ENCODE measurements at places on chromosomes 16 and 17.

DNA sequence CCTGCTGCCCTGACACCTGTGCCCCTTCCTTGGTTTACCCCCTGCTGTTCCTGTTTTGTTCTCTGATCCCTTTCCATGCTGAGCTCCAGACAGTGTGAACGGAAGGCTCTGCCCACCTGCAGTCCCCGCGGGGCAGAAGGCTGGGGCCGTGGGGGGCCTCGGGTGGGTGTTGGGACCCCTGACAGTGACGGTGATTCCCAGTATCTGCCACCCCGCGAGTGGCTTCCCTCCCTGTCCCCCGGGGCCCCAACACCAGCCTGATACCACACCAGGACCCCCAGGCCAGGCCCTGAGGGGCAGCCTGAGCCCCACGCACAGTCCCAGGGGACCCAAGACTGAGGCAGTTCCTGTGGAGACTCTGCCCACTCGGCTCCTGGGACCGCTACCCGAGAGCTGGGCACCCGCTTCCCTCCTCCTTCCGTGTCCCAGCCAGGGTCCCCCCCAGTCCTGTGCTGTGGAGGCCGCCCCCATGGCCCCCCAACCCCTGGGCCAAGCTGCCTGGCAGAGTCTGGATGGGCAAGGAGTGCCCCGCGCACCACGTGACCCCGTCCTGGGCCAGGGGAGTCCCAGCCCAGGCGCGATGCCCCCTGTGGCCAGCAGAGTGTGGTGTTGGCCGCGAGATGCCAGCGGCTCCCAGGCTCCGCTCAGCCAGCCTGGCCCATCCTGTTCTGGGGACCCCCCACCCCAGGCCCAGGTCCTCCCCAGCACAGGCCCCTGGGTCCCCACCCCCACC lies 10.0 kb upstream of the C1QTNF8 start:
- peak; percentile 72 for ATAC-seq

GRCh38 chr16:47156680-47157215 lies 13.0 kb upstream of the NETO2 start:
- no peak for ATAC-seq

GRCh38 chr17:66441101-66441661 lies 138.8 kb downstream of the PRKCA start:
- peak; percentile 61 for ATAC-seq

GRCh38 chr16:10663146-10663545 lies 31.6 kb downstream of the TEKT5 start:
- no peak for ATAC-seq

DNA sequence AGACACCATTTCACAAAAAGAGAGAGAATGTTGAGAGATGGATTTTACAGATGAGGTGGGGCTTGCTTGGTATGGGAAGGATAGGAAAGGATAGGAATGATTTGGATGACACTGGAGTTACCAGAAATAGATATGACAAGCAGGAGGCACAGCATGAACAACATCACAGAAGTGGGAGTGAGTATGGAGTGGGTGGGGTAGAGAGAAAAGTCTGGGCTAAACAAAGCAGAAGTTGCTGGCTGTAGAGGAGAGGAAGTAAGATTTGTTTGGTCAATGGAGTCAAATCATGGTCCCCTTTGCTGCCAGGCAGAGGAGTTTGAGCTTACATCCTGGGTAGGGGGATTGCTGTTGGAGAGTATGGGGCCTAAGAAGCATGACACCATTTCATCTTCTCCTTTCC lies 101.7 kb downstream of the VAT1L start:
- ATAC-seq, result no peak

- peak; percentile 36 for ATAC-seq
These were observed 105.0 kb downstream of the TANGO6 start for GRCh38 chr16:68948230-68948910.

DNA sequence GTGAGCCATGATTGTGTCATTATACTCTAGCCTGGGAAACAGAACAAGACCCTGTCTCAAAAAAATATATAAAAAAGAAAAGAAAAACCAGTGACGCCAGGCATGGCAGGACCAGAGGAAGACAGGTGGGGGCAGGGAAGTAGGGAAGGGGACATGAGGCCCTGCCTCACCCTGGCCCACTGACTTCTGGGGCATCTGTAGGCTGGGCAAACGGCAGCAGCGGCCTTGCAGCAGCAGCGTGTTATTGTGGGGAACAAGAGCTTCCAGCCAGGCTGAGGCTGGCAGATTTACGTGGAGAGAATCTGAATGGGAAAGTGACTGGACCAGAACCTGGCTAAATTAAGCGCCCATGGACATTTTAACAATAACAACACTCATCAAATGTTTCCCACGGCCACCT lies 19.4 kb downstream of the CMTM4 start:
- no peak for ATAC-seq

DNA sequence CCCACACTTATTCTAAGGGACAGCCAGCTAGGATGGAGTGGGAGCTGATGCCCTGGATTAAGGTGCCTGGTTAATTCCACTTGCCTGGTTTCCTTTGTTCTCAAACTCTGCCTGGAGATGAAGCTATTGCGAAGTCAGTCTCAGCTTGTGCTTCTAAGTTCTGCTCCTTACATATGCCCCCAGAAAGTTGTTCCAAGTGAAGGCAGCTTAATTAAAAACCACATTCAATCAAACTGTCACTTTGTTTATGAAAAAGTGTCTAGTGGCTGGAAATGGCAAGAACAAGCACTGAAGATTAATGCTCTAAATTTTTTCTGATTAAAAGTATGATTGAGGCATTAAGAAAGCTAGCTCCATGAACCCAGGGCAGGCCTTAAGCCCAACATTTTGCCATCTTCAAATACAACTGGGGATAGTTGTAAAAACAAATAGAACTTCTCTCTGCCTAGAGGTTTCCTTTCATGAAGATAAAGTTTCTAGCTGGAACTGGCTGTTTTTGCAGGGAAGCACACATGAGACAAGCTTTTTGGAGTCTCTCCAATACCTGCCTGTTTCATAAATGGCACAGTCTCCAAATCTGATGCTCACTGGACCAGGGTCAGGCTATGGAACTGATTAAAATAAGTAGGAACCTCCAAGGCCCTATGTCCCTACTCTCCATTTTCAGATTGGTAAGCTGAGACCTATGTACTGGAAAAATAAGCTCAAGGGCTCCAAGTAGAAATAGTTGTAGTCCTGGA lies 100.9 kb downstream of the GRIN2A start:
- no peak for ATAC-seq

DNA sequence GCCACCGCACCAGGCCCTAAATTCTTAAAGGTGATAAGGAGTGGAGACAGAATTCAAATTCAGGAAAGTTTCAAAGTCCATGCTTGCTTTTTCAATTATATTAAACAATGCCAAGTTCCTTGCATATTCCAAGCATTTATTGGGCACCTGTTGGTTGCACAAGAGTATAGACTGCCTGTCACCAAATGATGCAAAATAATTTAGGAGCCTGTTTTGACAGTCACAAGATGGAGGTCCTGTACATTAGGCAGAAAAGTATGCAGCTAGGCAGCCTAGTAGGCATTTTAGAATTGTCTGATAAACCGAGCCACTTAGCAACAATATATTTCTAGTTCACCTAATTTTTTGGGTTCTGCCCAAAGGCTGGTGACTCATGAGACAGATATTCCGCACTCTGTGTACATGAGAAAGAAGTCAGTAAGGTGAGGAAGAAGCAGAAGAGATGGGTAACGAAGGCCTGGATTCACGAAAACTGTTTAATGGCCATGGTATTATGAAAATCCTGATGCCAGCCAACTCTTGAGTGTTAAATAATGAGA lies 7.3 kb downstream of the ACACA start:
- peak; percentile 69 for ATAC-seq

- ATAC-seq, result no peak
These were observed 86.4 kb upstream of the MYOCD start for GRCh38 chr17:12579288-12579687.

GRCh38 chr17:21239680-21240368 lies 13.4 kb downstream of the NATD1 start:
- ATAC-seq, result no peak

- ATAC-seq, result no peak
These were observed 96.6 kb downstream of the ZNF18 start for GRCh38 chr17:11900655-11901054.

GRCh38 chr17:58150394-58150793 lies 2.2 kb downstream of the OR4D1 start:
- ATAC-seq, result no peak

DNA sequence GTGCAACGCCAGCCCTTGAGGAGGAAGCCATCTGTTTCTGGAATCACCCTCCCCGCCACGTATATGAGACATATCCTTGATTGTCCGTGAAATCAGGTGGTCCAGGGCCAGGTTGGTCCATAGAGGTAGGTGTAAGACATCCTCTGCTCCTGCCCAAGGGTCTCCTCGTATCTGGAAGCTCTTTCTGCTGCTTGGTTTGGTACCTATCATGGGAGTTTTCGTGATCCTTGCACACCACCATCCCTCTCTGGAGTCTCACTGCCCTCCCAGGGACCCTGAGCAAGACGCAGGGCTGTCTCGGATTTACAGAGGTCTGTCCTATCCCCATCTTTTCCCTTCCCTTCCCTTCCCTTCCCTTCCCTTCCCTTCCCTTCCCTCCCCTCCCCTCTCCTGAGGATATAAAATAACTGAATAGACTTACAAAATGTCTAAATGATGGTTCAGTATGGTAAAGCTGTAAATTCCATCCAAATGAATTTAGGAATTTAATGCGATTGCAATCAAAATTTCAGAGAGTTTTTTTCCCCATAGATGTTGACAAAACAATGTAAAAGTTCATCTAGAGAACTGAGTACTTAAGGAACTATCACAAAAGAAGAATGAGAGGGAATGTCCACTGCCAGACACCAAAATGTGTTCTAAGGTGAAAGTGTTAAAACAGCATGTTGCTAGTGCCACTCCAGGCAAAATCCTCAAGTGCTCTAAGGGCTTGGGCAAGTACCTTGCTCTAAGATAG lies 2.0 kb upstream of the CCDC42 start:
- no peak for ATAC-seq

DNA sequence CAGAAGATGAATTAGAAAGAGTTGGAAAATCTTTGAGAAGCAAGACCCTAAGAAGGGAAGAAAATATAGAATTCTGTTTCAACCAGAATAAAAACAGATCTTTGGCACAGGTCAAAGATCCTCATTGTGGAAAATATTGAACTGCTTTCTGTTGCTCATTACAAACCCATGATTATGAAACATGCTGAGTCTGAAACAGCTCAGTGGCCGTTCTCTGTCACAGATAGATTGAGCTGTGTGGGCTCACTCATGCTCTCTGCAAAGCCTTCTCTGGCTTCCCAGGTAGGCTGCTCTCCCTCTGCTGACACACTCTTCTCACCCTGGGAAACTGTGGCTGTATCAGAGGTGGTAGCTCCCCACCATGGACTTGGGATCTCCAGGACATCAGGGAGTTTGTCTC lies 3.4 kb upstream of the KRT38 start:
- no peak for ATAC-seq

GRCh38 chr16:87374313-87374712 lies 9.3 kb downstream of the FBXO31 start:
- no peak for ATAC-seq

- peak; percentile 22 for ATAC-seq
These were observed at the start of gene MPP2 for GRCh38 chr17:43907425-43907981. TSS of gene MPP2 (minus strand) at chr17:43907536. CDS start at chr17:43904460, 3,076 bp downstream.

GRCh38 chr16:4060009-4060408 lies 56.2 kb downstream of the ADCY9 start:
- ATAC-seq, result peak; percentile 52

DNA sequence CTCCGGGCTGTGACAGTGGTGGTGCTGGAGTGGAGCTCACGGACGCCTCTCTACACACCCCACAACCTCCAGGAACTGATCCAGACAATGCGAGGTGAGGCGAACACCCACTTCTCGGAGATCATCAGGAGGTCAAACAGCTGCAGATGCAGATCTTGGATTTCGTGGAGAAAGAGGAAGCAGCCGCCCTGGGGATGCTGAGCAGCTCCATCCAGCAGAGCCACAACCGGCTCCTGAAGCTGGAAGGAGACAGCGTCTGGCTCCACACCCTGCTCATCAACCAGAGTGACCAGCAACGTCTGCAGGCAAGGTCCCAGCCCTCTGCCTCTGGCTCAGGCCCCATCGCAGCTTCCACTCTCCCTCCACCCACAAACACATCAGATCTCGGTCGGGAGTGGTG lies 13.2 kb upstream of the SLC16A5 start:
- ATAC-seq, result no peak

GRCh38 chr17:75731716-75732498 lies 10.6 kb downstream of the ITGB4 start:
- no peak for ATAC-seq

DNA sequence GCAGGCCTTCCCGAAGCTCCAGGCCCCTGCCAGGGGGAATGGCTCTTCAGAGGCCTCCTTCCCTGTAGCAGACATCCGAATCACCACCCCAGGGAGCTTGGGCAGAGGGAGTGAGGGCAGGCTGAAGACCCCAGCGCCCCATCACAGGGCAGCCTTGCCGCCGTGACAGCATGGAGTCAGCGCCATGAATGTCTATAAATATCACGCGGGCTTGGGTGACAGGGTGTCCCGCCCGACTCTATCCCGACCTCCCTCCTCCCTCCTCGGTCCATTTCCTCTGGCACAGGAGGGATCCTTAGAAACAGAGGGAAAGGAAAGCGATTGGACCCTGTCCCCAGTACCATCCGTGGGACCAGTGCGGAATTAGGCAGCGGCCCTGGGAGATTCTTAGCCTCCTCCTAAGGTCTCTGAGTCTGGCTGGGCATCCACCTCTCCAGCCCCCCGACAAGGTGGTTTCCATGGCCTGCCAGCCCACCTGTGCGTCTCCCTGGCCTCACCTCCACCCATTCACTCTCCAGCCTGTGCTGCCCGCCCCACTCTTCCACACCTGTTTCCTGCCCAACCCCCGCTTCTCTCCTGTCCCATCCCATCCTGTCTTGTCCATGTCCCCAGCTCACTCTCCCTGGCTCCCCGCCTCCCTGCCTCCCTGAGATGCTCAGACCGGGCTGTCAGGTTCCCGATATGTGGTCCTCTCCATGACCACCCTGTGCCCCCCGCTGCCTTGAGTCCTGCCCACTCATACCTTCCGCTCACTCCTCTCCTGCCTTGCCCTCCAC lies 5.1 kb downstream of the ATP2A1 start:
- no peak for ATAC-seq

DNA sequence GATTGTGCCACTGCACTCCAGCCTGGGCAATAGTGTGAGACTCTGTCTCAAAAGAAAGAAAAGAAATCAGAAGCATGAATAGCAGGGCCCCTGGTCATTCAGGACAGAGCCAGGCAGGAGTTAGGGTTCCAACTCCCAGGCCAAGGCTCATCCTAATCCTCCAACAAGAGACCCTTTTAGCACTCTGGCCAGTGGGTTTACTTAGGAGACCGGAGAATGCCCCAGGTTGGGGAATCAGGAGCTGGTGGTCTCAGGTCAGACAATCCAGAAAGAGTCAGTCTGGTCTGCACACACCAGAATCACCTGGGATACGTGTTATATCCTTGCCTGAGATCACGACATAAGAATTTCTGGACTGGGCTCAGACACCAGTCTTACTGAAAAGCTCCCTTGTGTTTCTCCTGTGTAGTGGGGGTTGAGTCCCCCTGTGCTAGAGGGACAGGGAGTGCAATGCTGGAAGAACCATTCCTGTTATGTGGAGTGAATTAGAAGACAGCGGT lies 48.7 kb downstream of the CCDC42 start:
- ATAC-seq, result no peak

- ATAC-seq, result no peak
These were observed 35.8 kb upstream of the TEKT3 start for GRCh38 chr17:15377200-15377599.

All from esophagus mucosa (tissue), 1 donor.